ENCODE measurements at places on chromosomes 7 and 10.
A peak's percentile ranks its signal among the peaks of the same experiment; 100 is the strongest.

- no peak for DNase-seq
These were observed 50.6 kb upstream of the SMNDC1 start for GRCh38 chr10:110355141-110355831.

DNA sequence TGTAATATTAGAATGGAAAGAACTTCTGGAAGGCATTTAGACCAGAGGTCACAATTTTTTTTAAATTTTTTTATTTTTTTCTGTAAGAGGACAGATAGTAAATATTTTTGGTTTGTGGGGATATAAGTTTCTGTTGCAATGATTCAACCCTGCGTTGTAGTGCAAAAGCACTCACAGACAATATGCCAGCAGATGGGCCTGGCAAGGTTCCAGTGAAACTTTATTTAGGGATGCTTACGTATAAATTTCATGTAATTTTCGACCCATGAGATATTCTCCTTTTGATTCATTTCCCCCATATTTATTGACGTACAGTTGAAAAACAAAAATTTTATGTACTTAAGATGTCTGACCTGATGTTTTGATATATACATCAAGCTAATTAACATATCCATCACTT lies 72.8 kb upstream of the NMT2 start:
- no peak for DNase-seq

DNA sequence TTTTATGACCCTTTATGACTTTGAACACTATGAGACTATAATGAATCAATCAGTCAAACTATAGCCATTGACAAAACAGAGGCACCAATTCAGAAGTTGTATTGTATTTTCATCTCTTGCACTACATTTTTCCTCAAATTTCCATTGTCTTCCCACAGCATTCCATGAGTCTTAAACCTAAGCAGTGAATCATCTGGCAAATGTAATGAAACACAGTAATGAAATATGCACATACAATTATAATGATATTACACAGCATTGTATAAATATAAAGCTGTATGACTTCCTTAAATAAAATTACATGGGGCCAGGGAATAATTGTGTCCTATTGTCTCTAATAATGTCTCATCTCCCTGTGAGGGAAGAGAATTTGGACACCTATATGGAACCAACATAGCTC lies 45.0 kb downstream of the VWDE start:
- DNase-seq: no peak

GRCh38 chr10:49089557-49090188 lies 25.6 kb downstream of the VSTM4 start:
- DNase-seq: no peak

DNA sequence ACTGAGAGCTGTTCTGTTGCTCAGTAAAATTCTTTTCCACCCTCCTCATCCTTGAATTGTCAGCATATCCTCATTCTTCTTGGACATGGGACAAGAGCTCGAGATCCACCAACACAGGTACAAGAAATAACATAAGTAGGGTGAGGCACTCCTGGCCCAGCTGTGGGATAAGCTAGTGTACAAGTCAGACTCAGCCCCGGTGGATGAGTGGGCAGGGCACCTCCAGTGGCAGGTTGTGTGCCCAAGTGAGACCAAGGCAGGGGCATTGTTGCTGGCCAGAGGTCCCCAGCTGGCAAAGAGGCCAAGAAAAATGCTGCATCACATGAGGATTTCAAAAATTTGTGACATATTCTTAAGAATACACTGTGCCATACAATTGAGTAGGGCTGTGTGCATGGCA lies 402.0 kb upstream of the ZWINT start:
- DNase-seq: no peak

- DNase-seq: no peak
These were observed 253.1 kb upstream of the LYZL1 start for GRCh38 chr10:29035721-29036120.

DNA sequence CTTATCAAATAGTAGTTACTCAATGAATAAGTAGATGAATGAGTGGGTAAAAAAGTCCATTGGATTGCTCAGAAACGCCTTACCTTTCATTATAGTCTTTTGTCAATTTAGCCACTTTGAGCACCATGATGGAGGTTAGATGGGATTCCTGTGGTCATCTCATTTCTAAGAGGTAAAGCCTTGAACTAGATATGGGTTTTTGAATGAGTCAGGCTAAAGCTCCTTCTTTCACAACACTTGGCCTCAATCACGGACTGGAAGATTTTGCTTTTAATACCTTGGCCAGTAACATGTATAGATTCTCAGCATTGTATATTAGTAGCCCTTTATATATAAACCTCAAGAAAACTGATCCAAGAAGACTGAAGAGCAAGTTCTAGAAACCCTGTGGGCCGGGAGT lies 99.7 kb upstream of the CCDC6 start:
- no peak for DNase-seq

DNA sequence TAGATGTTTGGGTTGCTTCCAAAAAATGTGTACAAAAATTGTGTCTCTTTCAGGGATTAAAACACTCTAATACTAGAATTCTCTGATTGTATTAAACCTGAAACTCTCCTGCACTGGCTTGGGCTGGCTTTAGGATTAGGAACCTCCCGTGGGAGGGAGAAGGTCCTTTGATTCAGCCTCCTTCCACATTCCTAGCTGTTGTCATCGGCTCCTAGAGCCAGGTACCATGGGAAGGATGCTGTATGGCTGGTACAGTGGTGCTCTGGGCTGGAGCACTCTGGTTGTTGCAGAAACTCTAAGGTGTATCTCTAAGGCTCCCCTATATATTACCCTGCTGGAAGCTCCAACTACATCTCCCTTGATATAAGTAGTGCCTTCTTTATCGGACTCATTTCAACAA lies 245.2 kb upstream of the FOXK1 start:
- DNase-seq: no peak

- no peak for DNase-seq
These were observed 115.2 kb upstream of the FGFR2 start for GRCh38 chr10:121713486-121713885.

DNA sequence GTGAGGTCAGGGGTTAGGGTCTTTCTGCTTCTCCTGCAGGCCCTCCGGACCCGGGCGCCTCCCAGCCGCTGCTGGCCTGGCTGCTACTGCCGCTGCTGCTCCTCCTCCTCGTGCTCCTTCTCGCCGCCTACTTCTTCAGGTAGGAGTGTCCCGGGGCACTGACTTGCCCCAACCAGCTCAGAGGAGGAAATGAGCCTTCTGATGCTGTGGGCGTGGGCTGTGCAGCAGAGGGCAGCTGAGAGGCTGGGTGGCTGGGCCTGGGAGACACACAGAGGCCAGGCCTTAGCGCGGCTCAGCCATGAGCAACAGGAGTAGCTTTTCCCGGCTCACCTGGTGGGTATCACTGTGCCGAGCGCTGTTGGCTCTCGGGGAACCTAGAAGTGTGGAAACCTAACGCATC lies 78.9 kb downstream of the MKI67 start:
- peak; percentile 66 for DNase-seq

- DNase-seq: peak; percentile 21
These were observed 20.7 kb downstream of the CHST3 start for GRCh38 chr10:71984809-71985388.

- DNase-seq: no peak
These were observed 71.5 kb downstream of the ZNF92 start for GRCh38 chr7:65444899-65445823.

DNA sequence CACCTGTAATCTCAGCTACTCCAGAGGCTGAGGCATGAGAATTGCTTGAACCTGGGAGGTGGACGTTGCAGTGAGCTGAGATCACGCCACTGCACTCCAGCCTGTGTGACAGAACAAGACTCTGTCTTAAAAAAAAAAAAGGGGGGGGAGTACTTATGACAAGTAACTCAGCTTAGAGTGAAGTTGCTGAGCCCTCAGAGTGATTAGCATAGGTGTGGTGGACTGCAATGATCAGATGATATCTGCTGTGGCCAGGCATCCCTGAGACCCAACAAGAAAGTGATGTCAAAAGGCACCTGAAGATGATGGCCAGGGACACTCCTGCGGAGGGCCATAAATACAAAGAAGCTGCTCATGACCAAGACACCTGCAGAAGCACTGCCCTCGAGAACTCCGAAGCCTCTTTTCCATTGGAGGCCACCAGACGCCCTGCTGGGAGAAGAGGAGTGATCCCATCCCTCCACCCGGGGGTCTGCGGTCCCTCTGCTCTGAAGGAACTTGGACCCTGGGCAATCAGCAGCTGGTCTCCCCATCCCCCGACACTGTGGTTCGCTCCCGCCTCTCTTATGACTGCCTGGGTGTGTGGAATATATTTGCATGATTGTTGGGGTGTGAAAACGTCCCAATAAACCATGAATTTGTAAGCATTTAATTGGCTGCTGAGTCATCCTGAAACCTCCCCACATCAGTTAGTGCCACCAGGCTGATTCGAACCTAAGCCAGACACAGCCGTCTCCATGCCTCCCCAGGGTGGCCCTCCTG lies 46.0 kb downstream of the RASGEF1A start:
- peak; percentile 8 for DNase-seq

- no peak for DNase-seq
These were observed 23.6 kb upstream of the PLEKHA1 start for GRCh38 chr10:122350893-122351292.

Data from right hindlimb (tissue), 1 donor.